ENCODE measurements at places on chromosomes 4 and X.
A peak's percentile ranks its signal among the peaks of the same experiment; 100 is the strongest.

DNA sequence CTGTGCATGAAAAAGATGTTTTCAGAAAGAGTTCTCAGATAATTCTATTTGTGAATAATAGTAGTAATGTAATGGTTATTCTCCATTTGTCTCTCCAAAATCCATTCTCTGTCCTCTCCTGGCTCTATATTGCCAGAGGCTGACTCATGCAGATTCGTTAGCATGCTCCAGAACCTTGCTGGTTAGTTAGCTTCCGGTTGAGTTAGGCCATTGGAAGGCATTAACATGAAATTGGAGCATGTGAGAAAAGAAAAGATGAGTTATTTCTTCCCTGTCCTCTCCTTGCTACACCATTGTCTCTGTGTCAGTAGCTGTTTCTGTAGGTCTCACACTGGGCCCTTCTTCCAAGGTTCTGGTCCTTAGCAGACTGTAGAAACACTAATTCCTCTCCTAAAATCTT lies 23.5 kb upstream of the PRDM8 start:
- DNase-seq: no peak

DNA sequence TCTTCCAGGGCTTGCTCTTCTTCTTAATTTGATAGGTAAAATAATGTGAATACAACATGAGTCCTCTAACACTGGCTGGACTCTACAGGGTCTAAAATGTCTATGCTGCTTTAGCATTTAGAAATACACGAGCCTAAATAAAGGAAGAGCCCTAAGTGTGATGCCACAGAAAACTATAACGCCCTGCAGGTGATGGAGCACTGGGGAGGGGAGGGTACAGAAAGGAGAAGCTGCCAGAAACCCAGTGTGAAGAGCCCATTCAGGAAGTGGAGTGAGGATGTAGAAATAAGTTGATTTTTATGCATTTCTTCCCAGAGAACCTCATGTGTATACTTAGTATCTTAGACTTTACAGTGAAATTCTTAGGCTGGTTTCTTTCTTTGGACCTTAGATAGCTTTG lies 83.4 kb downstream of the TNIP2 start:
- DNase-seq: no peak

GRCh38 chr4:85798012-85798770 lies 323.2 kb downstream of the ARHGAP24 start:
- no peak for DNase-seq

- no peak for DNase-seq
These were observed 49.8 kb upstream of the TNIP3 start for GRCh38 chr4:121213940-121214339.

DNA sequence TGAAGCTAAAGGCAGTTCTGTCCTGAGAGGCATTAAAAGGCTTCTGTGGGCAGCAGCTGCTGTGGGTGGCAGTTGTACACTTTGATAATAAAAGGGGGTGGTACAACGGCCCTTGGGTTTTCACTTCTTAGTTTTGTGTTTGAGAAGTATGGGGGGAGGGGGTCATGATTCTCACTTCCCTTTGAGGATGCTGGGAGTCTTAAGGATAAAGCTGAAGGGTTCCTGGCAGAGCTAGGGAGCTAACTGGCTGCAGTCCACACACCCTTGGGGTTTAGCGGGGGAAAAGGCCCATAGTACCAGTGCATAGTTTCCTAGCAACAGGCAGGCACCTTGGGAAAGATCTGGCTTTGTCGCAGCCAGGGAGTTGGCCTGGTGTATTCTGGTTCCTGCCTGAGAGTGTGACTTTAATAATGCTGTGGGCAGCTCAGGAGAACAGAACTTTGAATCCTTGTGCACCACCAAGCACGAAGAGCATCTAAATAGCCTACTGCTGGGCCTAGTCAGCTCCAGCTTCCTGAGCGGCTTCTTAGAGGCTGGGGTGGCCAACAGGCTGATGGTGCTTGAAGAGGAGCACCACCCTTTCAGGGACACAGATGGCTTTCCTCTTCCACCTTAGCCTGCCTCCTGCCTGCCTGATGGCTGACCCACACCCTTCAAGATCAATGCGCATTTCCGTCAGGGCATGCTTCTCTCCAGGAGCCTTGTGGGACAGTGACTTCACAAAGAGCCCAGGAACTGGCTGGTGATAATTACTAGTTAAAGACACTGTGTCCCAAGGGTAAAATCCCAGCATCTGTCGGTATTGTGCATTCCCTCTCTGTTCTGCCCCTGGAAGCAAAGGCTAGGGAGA lies 12.5 kb downstream of the ZBTB33 start:
- peak; percentile 40 for DNase-seq

Measured in glutamatergic neuron (in vitro differentiated cells).